ENCODE measurements at places on chromosomes 12 and 14.

DNA sequence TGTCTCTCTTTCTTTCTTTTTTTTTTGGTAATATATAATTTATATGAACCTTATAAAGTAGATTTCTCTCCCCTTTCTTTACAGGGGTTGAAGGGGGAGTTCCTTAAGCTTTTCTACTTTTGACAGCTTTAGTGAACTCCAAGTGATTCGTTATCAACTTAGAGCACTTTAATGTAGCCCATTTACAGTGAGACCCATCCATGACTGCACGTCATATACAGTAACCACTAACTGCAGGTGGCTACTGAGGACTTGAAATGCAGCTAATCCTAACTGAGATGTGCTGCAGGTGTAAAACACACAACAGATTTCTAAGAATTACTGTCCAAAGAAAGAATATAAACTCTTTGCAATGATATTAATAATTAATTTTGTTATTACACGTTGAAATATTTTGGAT lies 582 bp downstream of the LRRIQ1 start:
- DNase-seq, result no peak

GRCh38 chr12:121218588-121219352 lies 8.8 kb downstream of the P2RX4 start:
- DNase-seq, result no peak

DNA sequence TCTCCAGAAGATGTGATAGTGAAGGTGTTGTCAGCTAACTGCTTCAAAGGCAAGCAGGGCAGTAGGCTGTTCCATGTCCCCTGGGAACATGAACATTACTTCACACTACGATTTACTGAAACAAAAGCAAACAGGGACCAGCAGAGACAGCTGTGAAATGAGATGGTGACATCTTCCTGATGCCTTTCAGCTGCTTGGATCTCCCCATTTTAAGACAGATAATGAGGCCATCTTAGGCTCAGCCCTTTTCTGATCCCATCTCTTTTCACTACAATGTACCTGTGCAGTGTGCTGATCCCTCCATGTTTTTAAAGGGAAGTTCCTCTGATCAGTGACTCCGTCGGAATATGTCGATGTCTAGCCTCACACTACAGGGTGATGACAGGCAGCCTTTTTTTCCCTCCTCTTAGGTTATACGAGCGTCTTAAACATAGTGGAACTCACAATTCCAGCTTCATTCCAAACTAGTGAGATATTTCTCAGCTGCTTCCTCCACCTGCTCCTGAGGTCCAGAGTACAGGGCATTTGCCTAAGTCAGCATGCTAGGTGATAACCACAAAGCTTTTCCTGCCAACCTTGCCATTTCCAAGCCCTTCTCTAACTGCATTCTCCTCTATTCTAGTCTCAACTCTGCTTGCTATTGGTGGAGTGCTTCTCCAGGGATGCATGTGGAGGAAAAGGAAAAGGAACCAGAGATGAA lies 87.6 kb upstream of the EGLN3 start:
- DNase-seq, result no peak

DNA sequence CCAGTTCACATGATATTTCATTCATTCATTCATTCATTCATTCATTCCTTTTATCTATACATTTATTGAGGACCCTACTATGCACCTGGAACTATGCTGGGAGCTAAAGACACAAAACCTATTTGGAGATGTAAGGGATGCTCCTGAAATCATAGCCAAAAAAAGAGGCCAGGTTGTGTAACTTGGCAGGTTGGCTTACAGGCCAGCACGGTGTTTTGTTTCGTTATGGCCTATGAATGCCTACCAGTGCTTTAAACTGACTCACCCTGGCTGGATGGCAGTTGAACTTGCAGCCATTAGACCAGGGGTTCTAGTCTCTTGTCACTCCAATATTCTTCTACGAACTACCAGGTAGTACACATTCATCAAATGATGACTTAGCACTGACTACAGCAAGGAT lies 15.7 kb downstream of the MAP3K9 start:
- no peak for DNase-seq

DNA sequence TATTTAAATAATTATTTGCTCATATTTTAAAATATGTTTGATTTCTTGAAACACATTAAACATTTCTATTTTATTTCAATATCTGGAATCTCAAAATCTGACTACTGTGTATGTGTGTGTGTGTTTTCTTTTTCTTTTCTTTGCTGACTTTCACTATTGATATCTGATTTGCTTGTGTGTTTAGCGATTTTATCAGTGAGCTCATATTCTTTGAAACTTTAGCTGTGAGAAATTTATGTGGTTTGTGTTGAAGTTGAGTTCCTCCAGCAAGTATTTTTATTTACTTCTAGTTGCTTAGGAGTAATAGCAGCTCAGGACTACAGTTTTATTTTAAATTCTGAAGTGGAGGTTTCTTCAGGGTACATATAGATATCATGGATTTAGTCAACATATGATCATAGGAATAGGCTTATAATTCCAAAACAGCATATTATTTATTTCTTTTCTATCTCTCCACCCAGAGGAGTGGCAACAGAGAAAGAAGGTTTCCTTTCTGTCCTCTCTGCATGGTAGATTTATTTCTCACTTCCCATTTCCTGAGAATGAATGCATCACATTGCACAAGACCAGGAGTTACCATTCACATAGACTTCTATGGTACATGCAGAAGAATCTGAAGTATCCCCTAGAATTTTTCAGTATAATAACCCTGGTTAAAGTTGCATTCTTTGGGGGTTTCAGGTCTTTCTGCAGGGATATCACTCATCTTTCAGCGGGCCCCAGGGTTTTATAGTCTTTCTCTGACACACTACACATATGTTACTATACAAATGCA lies 60.5 kb downstream of the PTPRQ start:
- no peak for DNase-seq

GRCh38 chr14:55693904-55694303 lies 113.9 kb downstream of the KTN1 start:
- no peak for DNase-seq

DNA sequence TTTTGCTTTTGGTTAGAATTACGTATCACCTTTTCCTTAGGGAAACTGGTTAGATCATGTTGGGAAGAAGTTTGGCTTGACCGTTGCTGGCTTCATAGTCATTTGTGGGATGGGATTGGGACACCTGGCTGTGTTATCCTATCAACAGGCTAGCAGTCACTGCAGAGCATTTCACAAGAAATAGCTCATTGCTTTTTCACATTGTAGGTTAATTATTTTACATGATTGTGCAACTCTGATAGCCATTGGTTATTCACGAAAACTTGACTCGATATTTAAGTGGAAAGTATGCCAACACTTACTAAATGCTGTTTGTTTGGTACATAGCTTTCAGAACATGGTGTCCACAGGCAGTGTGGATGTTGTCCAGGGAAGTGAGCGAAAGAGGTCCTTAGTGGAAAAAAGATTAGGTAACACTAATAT lies 89.4 kb downstream of the NKX2-1 start:
- DNase-seq, result no peak

DNA sequence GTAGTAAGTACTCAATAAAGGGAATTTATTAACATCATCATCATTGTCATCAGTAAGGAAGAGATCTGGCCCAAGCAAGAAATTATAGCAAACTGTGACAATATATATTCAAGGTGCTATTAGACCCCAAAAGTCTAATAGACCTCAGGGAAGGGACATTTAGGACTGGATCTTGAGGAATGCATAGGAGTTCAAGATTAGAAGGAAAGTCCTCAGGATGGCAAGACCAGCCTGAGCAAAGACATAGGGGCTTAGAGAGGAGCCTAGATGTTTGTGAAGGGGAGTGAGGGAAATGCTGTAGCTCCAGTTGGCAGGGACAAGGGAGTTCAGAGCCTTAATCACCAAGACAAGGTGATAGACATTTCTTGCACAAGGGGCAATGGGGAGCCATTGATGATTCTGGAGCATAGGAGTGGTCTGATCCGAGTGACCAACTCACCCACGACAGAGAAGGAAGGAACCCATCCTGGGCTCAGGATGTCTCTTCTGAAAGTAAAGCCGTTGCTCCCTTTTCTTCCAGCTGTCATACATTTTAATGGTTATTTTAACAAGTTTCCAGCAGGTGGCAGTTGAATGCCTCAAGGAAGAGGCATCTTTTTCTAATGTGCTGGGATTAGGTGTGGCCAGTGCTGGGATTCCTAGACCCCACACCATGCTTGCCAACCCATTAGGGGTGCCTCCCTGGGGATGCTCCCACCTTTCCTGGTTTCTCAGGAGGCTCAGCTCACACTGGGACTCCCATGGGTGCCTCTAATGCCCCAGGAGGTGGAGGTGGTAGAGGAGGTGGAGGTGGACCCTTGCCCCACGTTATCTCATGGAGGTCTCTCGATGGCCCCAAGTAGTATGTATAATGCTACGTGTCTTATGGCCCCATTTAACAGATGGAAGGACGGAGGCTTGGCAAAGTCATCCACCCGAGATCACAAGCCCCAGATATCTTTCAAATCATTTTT lies 37.8 kb downstream of the PHETA1 start:
- peak; percentile 9 for DNase-seq

GRCh38 chr12:83199069-83199468 lies 512.4 kb downstream of the TMTC2 start:
- DNase-seq, result no peak

DNA sequence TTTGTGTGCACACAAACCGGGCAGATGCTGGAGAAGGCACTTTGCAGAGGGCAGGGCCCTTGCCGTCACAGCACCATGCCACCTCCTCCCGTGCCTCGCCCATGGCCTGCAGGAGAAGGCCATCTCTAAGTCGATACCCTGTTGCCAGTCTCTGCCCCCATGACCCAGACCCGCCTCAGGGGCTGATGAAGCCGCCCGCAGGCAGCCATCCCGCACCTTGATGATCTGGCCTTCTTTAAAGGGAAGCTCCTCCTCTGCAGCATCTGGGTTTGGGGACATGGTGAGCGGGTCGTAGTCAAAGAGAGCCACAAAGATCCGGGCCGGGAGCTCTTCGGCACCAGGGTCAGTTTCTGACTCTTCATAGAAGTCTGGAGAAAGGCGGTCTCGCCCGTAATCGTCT lies 76.2 kb downstream of the PIWIL1 start:
- no peak for DNase-seq

GRCh38 chr12:99979471-99979870 lies 5.3 kb downstream of the ANKS1B start:
- DNase-seq, result no peak

GRCh38 chr14:56902385-56902784 lies 92.1 kb upstream of the OTX2 start:
- DNase-seq, result no peak

GRCh38 chr12:124655048-124655697 lies 87.8 kb upstream of the NCOR2 start:
- DNase-seq, result no peak

- DNase-seq, result no peak
Measured at GRCh38 chr12:24796876-24797275, 152.0 kb downstream of the BCAT1 start.

- DNase-seq, result no peak
Measured at GRCh38 chr12:92503971-92504593, 198.7 kb upstream of the PLEKHG7 start.

GRCh38 chr12:7099290-7099996 lies 7.2 kb upstream of the C1R start:
- DNase-seq, result no peak

- no peak for DNase-seq
Measured at GRCh38 chr14:68956724-68957123, 22.4 kb downstream of the ACTN1 start.

DNA sequence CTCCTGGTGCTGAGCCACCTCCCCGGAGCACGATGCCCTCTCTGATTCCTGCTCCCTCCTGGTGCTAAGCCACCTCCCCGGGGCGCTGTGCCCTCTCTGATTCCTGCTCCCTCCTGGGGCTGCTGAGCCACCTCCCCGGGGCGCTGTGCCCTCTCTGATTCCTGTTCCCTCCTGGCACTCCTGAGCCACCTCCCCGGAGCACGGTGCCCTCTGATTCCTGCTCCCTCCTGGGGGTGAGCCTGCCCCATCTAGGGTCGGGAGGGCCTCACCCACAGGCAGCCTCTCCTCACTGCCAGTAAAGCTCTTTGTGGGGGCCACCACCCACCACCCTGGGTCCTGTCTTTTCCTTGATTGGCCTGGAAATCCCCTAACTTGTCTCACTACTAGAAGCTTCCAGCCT lies 327.6 kb upstream of the SFSWAP start:
- DNase-seq, result no peak

- no peak for DNase-seq
Measured at GRCh38 chr12:49609875-49610154, 4.4 kb upstream of the FAM186B start.

GRCh38 chr12:124901003-124901402 lies 13.4 kb downstream of the UBC start:
- DNase-seq, result no peak

DNA sequence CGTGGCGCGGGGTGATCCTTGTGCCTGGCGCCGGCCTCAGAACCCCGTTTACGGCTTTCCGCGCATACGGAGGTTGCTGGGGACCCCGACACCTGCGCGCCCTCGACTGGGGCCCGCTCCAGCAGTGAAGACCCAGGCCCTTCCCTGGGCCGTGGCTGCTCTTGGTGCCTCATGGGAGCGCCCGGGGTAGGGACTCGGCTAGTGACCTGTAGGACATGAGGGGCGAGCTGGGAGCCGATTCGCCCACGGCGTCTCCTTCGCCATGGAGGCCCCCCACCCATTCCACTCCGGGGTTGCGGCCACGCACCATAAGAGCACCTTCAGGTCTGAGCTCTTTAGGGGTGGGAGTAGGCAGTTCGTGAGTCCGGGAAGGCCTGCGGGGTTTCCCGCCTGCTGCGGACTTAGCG lies 14.2 kb upstream of the PAX9 start:
- no peak for DNase-seq

DNA sequence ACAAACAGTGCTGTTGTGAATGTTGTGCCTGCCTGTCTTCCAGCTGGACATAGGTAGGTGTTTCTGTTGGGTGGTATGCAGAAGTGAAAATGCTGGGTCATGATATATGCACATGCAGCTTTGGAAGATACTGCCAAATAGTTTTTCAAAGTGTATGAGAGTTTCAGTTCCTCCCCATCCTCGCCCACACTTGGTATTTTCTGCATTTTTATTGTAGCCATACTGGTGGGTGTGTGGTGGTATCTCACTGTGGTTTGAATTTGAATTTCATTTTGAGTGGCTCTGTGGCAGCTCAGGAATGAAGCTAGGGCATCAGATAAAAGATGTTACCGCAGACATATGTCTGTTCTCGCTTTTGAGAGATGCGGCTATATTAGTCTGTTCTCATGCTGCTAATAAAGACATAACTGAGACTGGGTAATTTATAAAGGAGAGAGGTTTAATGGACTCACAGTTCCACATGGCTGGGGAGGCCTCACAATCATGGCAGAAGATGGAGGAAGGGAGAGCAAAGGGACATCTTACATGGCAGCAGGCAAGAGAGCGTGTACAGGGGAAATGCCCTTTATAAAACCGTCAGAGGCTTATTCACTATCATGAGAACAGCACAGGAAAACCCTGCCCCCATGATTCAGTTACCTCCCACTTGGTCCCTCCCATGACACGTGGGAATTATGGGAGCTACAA lies 183.1 kb downstream of the CAND1 start:
- no peak for DNase-seq

- no peak for DNase-seq
Measured at GRCh38 chr12:89353188-89353822, 1.0 kb upstream of the DUSP6 start.

- DNase-seq, result no peak
Measured at GRCh38 chr14:104563742-104564615, 15.6 kb upstream of the C14orf180 start.

GRCh38 chr12:77830583-77831351 lies at the start of gene NAV3:
Gene NAV3 (plus strand): TSS chr12:77830894. CDS start chr12:77831462, 568 bp downstream.
- DNase-seq, result no peak
